ENCODE measurements at places on chromosomes 13 and 19.

GRCh38 chr19:29675120-29675649 lies 9.9 kb downstream of the PLEKHF1 start:
- no peak for DNase-seq

DNA sequence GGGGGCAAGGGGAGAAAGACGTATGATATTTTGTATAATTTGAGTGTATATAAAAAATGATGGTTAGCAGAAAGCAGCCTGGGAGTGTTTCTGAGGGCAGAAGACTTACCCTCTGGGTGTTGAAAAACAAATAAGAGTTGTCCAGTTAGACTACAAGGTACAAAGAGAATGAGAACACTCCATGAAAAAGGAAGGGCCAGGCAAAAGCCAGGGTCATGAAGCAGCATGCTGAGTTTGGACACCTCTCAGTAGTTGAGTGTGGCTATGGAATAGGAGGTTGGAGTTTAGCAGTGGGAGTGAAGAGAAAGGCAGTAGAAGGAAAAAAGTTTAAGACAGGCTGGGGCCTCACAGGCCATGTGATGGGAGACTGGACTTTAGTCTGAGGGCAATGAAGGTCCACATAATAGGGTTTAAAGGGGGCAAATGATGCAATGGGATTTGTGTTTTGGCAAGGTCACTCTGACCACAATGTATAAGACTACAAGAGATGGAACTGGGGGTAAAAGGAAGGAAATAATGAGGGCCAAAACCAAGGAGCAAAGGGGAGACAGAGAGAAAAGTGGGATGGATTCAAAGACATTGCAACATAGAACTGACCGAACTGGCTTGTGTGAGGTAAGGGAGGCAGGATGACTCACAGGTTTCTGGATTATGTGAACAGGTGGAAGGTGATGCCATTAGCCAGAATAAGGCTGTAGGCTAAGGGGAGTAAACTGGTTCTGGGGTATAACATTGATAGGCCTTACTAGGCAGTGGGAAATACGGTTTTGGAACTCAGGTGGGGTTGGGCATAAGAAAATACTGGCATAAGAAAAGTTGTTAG lies 76.6 kb downstream of the SERP2 start:
- no peak for DNase-seq

DNA sequence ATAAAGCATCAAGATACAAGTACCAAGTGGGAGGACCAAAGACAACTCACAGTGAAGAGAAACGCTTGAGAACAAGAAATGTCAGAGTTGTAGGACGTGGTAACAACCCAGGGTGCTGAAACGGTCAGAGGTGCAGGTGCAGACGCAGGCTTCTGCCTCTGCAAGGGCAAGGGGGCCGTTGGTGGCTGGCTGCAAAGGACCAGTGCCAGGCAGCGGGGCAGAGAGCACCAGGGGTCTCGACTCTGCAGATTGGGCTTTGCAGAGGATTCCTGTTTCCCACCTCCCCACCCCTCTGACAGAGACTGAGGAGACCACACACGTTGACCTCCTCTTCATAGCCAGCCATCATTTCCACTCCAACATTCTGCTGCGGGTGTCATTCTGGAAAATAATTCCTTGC lies 38.3 kb downstream of the RAB20 start:
- DNase-seq = no peak

DNA sequence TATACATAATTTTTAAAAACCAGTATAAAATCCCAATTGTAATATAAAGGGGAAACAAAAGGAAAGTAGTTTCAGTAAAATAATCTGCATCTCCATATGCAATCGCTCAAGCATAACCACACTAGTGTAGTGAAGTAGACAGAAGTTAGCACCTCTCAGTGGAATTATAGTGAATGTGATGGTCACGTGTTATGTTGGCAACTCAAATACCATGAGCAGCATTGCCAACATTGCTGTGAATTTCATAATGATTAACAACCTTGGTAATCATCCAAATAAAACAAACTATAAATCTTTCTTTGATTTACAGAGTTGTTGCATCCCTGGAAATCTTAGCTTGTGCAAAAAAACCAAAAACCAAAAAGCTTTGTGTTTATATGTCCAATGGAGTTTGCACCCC lies 77.3 kb upstream of the SIAH3 start:
- no peak for DNase-seq

Data from stimulated activated CD4-positive, alpha-beta T cell treated with anti-CD3 and anti-CD28 coated beads, Interleukin-1b, Interleukin-23, amount 100 ng/mL, for 1 hour (primary cell).